Umbilical cord (tissue), 2 donors: ENCODE measurements at places on chromosomes 6 and 20. TPM values are rescaled to one million over a fixed set of nuclear protein-coding genes. Genes with fewer than 3 reads are reported as not detected.

DNA sequence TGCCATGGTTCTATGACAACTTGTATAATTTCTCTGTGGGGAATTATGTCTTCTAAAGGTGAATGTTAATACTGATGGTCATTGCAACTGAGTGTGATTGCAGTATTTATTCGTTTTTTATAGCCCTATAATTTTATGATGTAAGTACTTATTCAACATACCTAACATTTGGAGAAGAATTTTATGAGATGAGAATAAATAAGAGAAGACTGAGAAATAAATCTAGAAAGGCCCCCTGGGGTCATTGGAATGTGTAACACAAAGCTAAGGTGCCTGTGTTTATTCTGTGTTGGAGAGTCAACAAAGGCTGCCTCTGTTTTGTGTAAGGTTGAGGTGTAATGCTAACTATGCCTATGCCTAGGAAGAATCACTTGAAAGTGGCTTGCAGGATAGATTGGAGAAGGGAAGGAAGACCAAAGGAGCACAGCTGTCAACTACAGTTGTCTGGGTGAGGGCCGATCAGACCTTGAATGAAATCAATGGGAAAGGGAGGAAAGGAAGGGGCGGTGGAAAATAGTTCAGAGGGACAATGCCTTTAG lies 1076.7 kb downstream of the KIF16B start:
- DNase-seq, result no peak

DNA sequence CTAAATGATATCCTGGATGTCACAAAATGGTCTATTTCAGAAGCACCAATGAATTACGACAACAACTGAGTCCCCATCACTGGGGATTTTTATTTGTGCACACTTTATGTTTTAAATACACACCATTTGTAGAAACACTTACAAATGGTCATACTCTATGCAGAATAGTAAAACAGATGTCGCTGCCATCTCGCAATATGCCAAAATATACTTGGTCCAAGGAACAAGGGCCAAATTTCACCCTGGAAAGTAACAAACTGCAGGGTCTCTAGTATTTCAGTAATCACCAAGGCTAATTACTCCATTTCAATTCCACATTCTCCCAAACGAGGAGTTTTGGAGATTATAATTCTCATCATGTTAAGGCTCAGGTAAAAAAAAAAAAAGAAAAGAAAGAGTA lies 215.2 kb downstream of the LMBRD1 start:
- no peak for DNase-seq

DNA sequence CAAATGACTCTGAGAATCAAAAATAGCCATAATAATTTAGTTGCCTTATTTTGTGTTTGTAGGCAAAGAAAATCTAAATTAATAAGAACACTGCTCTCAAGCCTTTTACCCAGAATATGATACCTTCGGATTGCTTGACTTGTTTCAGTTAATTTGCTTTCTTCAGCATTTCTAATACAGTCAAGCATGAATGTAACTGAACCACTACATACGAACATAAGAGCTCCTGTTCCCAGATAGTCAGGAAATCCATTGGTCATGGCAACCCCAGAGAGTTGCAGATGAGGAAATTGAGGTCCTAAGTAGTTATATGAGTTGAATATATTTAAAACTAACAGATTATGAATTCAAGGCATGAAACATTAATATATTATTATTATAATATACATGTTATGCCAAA lies 2.9 kb downstream of the FRK start:
- no peak for DNase-seq

DNA sequence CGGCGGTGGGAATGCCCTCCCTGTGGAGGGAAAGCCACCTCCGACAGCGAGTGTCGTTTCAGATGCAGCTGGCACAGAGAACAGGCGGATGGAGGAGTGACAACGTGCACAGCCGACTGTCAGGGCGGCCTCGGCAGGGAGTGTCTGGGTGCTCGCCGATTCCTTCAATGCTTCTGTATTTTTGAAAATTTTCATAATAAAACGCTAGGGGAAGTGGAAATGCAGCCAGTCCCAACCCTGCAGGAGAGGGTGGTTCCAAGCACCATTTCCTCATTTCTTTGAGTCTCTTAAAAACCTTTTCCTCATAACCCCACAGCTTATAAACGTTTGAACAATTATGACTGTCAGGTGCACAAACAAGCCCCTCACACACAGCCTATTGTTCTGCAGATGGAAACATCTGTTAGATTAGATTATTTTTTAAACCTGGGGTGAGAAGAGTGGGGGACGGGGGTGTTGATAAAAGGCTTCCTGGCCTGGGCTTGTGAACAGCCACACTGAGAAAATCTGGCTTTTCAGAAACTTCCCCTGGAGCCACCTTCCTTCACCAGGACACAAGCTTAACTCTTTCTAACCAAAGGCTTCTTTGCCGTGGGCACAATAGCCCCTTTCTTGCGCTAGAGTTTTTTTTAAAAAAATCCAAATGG lies 228.9 kb downstream of the ANKRD60 start:
- DNase-seq, result peak; percentile 60

GRCh38 chr6:118372413-118372812 lies 175.7 kb upstream of the PLN start:
- DNase-seq, result no peak

DNA sequence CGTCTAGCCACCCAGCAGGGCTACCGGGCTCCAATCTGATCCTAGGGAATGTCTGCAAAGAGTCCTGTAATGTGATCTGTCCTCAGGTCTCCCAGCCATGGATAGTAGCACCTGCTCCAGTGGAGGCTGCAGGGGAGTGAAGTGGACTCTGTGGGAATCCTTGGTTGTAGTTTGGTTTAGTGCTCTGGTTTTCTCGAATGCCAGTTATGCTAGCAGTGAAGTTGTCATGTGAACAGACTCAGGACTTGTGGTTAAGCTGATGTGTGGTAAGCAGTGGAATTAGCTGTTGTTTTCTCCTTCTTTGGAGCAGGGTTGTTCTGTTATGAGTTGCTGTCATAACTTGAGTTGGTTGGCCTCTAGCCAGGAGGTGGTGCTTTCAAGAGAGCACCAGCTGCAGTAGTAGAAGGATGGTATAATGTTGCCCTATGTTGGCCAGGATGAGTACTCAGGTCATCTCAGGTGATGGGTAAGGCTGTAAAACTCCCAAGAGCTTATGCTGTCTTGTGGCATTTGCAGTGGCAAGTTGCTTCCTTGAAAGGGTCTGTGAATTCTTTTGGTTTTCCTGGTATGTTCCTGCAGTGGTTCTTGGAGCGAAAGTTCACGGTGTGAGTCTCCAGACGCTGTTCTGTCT lies 390.2 kb downstream of the UTRN start:
- DNase-seq, result no peak

DNA sequence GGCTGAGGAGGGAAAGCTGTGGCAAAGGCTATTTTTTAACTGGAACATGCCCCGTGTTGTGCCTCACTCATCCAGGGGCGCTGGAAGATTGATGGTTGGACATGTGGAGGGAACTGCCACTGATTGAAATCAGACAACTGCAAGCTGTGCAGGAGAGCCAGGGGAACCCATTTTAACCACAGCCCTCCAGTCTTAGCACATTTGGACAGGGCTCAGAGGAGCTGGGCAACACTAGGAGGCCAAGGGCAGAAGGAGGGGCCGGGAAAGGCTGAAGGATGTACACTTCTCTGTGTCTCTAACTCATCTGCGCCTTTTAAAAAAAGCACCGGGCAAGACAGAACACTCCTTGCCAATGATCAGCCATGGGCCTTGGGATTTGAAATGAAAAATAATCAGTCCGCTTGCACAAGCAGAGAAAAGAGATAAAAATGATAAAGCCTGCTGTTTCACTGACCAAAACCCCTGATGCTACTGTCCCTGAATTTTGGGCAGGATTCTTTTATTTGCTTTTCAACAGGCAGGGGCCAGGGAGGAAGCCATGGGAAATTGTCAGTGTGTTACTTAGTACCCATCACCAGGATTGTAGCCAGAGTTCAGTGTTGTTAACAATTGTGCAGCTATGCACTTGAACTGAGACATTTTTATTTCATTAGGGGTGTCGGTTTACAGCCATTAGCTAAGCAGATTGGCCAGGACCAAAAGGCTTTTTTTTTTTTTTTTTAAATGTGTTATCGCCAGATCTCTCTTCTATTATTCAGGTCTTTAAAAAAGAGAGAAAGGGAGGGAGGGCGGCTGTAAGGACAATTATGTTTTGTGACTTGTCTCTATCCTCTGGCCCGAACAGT lies 109.3 kb upstream of the EYA4 start:
- peak; percentile 13 for DNase-seq

The NFKBIE gene
- 2.4 TPM for total RNA-seq

The NOTCH4 gene
- total RNA-seq, result 6.7 TPM
